CD4-positive, alpha-beta T cell treated with Interleukin-15 for 1 hour (primary cell): ENCODE measurements at places on chromosomes 6 and 20.

- no peak for DNase-seq
Measured at GRCh38 chr20:51345601-51346101, 196.9 kb downstream of the NFATC2 start.

- no peak for DNase-seq
Measured at GRCh38 chr6:98260382-98260781, 574.0 kb upstream of the POU3F2 start.

- DNase-seq = no peak
Measured at GRCh38 chr20:57555457-57556184, 5.3 kb upstream of the PCK1 start.

GRCh38 chr6:125804264-125804663, 13.5 kb downstream of the NCOA7 start:
- DNase-seq = no peak

GRCh38 chr6:160379466-160379865, 31.3 kb downstream of the SLC22A3 start:
- no peak for DNase-seq

DNA sequence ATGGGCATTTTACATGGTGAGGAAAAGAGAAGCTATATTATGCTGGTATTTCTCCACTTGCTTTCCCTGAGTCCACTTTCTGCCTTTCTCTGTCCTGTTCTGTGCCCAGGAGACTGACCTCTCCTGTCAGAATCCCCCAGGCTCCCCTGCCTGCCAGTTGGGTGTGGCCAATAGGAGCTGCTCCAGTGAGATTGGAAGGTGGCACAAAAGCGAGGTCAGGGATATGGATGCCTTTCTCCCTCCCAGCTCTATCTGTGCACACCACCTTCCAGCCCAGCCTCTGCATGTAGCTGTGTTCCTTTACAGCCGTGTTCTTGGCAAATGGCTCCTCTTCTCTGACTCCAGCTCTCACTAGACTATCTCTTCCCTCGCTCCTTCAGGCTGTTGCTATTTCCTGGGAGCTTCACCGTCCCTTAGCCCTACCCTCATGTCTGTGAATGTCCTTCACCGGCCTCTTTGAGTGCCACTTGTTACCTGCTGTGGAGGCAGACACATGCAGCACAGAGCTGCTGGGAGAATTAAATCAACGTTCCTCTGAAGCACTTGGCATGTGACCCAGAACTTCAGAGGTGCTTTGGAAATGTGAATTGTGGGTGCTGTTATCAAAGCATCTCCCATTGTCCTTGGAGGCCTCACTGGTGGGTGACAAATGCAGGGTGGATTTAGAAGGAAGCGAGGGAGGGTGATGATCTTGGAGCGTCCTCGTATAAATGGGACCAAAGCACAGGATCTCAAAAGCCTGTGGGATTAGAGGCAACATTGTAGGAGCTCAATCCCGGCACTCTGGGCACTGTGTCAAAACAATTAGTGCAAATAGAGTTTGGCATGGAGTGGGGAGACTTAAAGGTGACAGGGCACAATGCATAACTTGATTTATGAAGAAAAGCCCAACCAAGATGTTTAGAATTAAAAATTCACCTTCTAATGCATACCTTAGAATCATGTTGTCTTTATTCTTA, 28.9 kb upstream of the RALGAPA2 start:
- no peak for DNase-seq

- no peak for DNase-seq
Measured at GRCh38 chr6:321536-322258, 29.4 kb downstream of the DUSP22 start.

DNA sequence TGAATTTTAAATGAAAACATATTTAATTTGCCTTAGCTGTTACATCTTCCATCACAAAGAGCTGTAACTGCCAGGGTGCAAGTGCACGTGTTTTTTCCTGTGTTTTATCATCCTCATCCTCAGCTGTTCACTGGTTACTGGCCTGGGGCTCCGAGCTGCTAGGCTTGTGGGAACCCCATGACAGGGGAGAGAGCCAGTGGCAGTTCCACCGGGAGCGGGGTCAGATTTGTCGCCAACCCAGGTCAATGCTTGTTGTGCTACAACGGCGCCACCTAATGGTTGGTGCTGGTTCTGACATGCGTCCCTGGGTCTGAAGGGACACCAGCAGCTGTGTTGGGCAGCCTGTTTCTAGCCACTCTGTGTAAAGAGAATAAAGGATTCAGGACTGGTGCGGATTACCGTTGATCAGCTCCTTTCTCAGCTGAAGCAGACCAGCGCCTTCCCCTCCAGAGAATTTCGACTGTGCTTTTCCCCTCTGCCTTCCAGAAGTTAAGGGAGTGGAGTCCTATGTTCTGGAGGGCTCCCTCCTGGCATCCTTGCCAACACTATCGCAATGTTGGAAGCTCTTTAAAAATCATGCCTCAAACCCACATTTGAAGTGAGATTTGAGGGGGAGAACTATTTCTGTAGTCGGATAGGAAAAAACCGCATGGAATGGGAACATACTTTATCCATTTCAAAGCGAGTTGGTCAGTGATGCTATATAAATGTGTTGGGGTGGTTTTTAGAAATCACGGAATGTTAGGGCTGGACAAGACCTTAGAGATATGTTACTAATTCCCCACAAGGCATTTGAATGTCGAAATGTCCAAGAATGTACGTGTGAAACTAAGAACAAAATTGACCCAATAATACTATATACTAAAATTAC, 32.1 kb downstream of the SUMO4 start:
- peak; percentile 82 for DNase-seq

GRCh38 chr6:90068703-90069523, 174.6 kb downstream of the GJA10 start:
- DNase-seq = no peak

DNA sequence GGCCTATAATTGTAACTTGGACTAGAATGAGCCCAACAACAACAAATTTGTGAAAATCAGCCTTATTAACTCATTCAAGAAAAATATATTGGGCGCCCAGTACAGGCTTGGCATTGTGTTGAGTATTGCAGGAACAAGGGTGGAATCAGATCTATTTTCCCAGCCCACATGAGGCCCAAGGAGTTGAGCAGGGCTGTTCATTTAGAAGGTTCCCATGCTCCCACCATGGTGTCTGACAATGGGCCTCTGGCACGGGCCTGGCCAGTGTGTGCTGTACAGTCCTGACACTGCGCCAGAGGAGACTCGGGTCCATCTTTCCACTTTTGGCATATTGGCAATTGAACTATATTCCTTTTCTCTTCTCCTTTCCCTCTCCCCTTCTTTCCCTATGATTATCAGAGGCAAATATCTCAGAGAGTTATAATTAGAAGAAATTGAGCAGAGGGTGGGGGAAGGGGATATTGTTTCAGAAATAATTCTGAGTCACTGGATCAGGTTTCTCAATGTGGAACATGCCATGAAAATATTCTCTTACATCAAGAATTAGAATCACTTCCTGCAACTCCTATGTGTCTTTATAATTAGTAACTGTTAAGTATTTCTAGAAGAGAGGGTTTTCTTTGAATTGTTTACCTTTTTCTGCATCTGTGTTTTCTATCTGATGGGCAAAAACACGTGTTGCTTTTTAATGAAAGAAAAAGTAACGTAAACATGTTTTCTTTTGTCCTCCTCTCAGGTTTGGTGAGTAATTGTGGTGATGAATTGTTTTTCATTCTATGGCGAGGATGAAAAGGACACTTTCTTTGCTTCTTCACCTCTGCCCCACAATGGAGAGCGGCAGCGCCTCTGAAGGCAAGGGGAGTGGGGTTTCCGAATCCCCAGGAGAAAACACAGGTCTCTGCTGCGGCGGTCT, 209.4 kb downstream of the FOXA2 start:
- no peak for DNase-seq

- DNase-seq = no peak
Measured at GRCh38 chr6:26544473-26544872, 6.3 kb downstream of the HMGN4 start.

DNA sequence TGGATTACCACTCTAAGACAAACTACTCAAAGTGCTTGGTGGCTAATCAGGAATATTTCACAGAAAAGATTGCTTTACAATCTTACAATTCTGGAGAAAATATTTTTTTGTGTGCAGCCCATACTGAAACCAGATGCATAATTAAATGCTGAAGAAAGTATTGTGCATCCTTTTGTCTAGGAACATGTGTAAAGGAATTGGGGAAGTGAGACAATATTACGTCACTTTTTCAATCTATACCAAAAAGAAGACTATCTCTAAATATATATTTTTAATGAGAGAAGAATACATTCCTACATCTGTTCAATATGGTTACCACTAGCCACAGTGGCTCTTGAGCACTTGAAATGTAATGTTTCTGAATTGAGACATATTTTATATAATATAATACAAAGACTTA, 992.5 kb upstream of the ADGRB3 start:
- DNase-seq = no peak

DNA sequence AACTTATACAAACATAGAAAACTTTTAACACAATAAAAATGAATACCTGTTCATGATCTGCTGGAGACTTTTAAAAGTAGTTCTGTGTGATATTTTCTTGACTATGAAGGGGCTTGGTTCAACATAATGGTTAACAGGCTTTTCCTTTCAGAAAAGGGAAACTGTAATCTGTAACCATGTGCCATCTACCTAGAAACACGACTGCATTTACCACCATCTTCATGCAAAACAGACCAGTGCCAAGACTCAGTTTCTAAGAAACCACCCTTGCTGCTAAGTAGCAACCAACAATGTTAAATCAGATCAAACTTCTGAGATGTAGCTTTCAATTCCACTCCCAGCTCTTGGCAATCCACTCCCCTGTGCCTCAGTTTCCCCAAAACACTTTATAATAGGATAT, 15.7 kb downstream of the STAU1 start:
- DNase-seq = no peak
